NCI-H69 (cell line): ENCODE measurements at places on chromosomes 13 and 19.

DNA sequence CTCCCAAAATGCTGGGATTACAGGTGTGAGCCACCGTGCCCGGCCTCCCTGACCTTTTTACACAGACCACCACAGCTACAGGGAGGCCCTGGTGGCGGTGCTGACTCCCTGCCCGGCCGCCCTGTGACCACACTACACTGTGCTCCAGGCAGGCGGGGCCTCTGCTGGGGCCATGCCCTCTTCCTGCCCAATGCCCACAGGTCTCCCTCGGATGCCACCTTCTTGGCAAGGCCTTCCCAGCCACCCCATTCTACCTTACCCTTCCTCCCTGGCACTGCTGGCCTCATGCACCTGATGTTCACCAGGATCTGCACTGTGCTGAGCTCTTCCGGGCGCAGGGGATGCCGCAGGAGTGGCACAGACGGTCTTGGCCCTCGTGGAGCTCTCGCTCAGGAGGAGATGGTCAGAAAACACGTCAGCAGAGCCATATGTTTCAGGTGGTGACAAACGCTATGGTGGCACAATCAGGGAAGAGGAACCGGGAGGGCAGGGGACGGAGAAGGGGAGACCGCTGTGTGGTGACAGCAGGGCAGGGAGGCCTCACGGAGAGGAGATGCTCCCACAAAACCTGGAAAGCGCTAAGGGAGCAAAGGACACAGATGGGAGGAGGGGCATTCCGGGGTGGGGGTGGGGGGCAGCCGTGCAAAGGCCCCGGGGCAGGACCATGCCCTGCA, 4.1 kb downstream of the PIP5K1C start:
- no peak for DNase-seq

GRCh38 chr19:10184636-10185035, 10.1 kb downstream of the DNMT1 start:
- no peak for DNase-seq

GRCh38 chr19:10505583-10506229, 2.5 kb upstream of the KEAP1 start:
- DNase-seq, result peak; percentile 82

DNA sequence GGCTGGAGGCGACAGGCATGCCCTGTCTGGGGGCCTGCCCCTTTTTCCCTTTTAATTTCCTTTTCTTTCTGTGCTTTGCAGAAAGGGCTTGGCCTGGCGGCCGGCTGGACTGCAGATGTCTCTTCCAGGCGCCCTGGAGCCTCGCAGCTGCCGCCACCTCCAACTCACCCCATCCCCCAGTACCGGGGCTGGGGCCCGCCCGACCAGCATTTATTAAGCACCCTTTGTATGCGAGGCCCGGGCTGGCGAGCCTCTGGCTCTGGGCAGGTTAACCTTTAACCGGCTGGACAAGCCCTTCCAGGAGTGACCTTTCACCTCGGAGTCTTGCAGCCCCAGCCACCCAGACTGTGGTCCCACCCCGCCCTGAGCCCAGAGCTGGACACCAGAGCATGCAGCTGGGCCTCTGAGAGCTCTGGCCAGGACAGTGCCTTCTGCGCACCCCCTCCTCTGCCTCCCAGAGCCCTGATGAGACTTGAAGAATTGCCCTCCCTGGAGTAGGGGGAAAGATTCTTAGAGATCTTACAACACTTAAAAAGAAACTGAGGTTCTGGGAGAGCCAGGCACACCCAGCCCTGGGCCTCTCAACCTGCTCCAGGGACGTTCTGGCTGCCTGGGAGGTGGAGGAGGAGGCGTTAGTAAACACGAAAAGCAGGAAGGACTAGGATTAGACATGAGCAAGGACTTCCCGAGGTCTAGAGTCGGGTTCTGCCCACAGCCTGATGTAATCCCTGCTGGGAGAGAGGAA, 1.1 kb upstream of the NR2F6 start:
- DNase-seq, result peak; percentile 83

GRCh38 chr13:73025217-73026012, 33.4 kb upstream of the KLF5 start:
- DNase-seq, result no peak

- no peak for DNase-seq
These were observed 18.5 kb downstream of the ATP12A start for GRCh38 chr13:24698686-24699085.

DNA sequence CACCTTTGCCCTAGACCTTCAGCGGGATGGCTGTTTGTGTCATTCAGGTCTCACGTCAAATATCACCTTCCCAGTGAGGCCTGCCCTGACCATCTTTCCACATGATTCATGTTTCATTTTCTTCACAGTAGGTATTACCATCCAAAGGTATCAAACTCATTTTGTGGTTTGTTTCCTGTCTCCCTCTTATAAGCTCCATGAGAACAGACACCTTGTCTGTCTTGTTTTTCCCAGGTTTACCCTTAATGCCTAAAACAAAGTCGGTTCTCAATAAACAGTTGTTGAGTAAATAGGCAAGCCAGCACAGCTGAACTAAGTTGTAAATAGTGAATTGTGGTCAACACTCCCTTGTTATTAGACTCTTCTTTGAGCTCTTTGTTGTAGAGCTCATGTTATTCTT, 122.6 kb upstream of the GJB6 start:
- no peak for DNase-seq

DNA sequence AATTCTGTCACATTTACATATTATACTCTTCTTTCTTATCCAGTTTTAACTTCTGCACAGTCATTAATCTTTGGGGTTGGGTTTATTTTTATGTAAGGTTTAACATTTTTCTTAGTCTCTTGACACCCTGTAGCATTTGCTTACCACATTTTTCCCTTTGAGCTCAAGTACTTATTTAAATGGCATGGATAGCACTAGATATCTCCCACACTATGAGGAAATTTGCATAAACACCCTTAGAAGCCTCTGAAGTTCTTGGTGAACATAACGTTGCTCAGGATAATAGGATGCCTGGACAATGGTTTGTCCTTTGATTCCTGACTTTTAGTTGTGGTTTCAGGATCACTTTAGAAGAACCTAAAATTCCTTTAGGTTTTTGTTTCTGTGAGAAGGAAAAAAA, 338.9 kb downstream of the PCDH17 start:
- DNase-seq, result no peak

DNA sequence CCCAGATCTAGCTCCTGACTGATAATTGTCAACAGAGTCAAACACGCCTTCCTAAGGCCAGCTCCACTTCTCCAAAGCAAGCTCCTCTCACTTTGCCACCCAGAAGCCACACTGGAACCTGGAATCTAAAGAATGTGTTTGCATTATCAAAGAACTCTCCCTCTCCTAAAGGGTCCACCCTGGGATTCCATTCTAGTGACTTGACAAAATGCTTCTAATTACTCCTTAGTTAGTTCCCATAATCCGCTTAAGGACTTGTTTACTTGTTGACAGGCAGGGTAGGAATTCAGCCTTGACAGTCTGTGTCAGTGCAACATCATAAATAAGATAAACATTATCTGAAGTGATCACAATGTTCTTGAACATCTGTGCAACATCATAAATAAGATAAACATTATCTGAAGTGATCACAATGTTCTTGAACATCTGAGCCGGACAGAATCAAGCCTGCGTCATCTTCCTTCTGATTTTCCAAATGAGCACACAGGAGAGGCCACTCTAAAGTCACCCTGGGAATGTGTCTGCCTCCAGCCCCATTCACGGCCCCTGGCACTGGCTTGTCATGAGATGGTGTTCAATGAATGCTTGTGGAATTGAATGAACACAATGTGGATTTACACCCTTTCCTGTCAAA, 512.1 kb downstream of the IRS2 start:
- DNase-seq, result no peak

GRCh38 chr13:43686557-43686956, 100.2 kb downstream of the ENOX1 start:
- DNase-seq, result peak; percentile 69

DNA sequence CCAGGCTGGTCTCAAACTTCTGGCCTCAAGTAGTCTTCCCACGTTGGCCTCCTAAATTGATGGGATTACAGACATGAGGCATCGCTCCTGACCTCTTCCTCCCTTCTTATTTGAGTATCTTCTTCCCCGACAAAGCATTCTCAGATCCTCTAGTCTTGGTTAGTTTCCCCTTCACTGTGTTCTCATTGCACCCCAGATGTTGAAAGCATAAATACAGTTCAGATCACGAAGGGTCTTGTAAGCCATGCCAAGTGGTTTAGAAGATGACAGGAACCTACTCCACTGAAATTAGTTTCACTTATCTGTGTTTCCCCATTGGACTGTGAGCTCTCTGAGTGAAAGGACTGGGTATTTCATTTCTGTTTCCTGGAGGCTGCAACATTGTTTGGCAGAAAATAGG, 100.7 kb downstream of the DGKH start:
- DNase-seq, result no peak

GRCh38 chr19:46698395-46699321, 18.3 kb downstream of the PRKD2 start:
- DNase-seq, result no peak

DNA sequence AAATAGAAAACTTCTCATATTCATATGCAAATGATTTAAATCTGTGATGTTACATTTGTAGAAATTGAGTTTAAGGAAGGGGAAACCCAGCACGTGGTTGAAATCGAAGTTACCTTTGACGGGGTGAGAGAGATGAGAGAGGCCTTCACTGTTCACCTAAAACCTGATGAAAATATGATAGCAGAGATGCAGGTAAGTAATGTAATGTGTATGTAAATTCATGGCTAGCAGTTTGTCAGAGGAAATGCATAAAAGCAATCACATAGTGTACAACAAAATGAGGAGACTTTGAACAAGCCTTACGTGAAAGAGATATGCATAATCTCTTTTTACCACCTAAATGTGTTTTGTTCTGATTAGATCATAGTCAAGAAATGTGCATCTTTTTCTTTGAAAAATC, 134.6 kb downstream of the STOML3 start:
- DNase-seq, result no peak

DNA sequence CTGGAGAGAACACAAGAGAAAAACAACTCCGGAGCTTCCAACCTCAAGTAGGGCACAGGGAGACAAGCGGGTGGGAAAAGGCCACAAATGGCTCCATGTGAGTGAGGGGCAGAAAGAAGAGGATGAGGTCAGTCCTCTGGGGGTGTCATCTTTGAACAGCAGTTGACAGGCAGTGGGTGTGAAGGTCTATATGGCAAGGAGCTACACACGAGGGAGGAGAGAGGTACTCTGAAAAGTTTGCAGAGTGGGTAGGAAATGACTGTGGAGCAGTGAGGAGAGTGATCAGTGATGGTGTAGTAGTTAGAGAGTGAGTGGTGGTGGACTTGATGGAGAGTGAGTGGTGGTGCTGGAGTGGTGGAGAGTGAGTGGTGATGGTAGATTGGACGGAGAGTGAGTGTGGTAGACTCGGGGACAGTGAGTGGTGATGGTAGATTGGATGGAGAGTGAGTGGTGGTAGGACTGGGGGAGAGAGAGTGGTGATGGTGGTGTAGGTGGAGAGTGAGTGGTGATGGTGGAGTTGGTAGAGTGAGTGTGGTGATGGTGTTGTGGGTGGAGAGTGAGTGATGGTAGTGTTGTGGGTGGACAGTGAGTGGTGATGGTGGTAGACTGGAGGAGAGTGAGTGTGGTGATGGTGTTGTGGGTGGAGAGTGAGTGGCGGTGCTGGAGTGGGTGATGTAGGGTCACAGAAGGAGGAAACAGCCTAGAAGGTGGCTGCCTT, 4.0 kb downstream of the TFDP1 start:
- DNase-seq, result no peak

DNA sequence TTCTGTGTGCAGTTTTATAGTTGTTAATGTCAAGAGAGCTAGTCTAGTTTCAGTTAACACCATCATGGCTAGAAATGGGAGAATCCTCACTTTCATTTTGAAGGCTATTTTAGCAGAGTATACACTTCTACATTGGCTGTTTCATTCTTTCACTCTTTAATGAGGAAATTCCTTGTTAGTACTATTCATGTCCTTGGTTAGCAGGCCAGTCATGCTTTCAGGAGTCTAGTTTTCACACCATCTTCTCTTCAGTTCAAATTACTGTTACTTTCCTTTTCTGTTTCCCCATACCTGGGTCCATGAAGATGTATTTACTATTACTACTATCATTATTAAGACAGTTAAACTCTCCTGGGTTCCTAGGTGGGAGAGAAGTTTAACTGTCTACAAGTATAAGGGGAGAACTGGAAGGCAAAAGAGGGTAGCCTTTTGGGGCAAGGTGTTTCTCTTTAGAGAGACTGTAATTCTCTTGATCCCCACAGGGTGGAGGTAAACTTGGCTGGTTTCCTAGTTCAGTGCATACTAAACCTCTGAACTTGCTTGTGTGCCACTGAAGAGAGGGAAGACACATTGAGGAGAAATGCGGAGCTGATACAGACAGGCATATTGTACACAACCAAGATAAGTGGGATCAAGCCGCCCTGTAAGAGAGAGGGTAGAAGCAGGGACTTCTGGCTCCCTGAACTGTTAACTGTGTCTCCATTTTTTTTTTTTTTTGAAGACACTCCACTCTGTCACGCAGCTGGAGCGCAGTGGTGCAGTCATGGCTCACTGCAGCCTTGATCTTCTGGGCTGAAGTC, 41.3 kb upstream of the IGFL4 start:
- DNase-seq, result peak; percentile 59

DNA sequence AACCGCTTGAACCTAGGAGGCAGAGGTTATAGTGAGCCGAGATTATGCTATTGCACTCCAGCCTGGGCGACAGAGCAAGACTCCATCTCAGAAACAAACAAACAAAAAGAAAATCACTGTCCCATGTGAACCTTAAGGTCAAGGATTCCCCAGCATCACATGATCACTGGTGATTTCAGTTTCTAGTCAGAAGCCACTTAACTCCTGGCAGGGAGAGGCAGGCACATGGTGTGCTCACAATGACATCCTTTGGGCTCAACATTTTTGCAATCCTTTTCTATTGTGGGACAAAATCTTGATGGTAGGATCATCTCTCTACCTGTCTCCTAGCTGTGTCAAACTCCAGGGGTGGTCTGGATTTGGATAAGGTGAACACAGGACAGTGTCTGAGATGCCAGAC, 12.1 kb downstream of the AKAP8 start:
- DNase-seq, result no peak

- DNase-seq, result peak; percentile 61
These were observed 9.5 kb upstream of the ERFL start for GRCh38 chr19:41937525-41938468.
